ENCODE measurements at places on chromosomes 5 and 9. TPM values are rescaled to one million over a fixed set of nuclear protein-coding genes. Genes with fewer than 3 reads are reported as not detected.
A peak's percentile ranks its signal among the peaks of the same experiment; 100 is the strongest.

Gene CEP72
- 5.7 TPM for total RNA-seq

DNA sequence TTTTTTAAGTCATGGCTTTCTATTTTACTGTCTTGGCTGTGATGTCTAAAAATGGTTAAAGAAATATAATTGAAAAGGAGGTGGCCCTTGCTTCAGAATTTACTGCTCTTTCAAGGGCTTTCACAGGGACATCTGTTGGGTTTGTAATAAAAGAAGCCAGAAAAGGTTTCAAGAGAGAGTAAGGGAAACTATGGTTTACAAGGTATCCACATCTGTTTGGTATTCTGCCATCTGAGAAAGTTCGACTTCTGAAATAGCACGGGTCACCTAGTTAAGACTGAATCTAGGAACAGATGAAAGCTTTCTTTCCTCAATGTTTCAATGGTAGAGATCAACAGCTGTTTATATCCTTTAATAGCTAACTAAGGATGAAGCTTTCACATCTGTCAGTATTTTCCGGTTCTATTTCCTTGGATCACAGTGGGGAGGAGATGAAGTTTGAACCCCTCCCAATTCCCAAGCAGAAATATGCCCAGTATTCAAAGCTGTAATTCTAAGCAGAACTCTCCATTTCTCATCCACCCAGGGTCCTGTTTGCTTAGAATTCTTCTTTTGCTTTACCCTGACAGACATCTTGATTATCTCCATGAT is 72.8 kb upstream of the IFNK start:
- no peak overlapping the region for H3K4me3 ChIP-seq
- H3K4me1 ChIP-seq = no peaks in the 10 kb centered on the region
- no peaks in the 10 kb centered on the region for H3K27me3 ChIP-seq
- DNase-seq = no peak

DNA sequence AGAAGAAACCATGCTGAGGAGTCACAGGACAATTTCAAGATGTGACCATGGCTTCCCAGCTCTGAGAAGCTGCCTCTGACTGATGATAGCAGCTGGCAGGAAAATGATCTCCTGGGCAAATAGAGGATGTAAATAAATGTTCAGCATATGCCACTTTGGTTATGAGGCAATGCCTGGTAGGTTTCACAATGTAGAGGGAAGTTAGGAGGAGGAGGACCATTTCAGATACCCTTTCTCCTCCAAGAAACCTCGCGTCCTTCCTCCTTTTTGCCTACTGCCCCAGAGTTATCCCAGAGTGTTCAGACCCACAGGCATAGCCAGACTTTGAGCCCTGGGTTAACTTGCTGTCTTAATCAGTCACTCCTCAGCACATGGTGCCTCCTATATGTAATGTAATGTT is 541.6 kb upstream of the DAP start:
- no peak for DNase-seq
- H3K4me1 ChIP-seq = no peaks in the 10 kb centered on the region
- peaks cover 19% of the 10 kb centered on the region for H3K27me3 ChIP-seq
- H3K4me3 ChIP-seq = no peak overlapping the region

- H3K4me3 ChIP-seq = peak overlapping the region; percentile 87
- H3K4me1 ChIP-seq = peaks cover 48% of the 10 kb centered on the region
- peak; percentile 71 for DNase-seq
- H3K27ac ChIP-seq = peak overlapping the region; percentile 98
- no peaks in the 10 kb centered on the region for H3K27me3 ChIP-seq
- peaks cover 59% of the 10 kb centered on the region for H3K36me3 ChIP-seq
These were observed 743 bp downstream of the NR3C1 start for GRCh38 chr5:143402553-143403333.

- H3K4me3 ChIP-seq = no peak overlapping the region
- H3K36me3 ChIP-seq = no peaks in the 10 kb centered on the region
- no peak overlapping the region for H3K27ac ChIP-seq
- H3K27me3 ChIP-seq = peaks cover 8% of the 10 kb centered on the region
These were observed 11.4 kb upstream of the PTGDS start for GRCh38 chr9:136965771-136966484.

DNA sequence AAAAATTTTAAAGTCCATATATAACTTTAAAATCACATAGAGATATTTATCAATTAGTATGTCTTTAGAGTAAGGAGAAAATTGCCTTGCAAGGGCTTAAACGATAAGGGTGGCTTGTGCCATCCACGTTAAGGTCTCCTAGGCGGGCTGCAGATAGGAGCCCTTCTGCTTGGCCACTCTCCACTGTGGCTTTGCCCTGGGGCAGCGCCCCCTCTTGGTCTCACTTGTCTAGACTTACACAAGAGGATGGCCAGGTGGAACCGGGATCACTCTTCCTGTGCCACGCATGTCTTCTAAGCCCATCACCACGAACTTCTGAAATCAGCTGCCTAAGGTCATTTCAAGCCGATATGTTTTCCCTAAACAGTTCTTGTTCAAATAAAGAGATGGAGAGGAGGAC is 2.9 kb downstream of the FPGS start:
- no peak for DNase-seq
- no peaks in the 10 kb centered on the region for H3K27me3 ChIP-seq
- H3K27ac ChIP-seq = no peak overlapping the region

DNA sequence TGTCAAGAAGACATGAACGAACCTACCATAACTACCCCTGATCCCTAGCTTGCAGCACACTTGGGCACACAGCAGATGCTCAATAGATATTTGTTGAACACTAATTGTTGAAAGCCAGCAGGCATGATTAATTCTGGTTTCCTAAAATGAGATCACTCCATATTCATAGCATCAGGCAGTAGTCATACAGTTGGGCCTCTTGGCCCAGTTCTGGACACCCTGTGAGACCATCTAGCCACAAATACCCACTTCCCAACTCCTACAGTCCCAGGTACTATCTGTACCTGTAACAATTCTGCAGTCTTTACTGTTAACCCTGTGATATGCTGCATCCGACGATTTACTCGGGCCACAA is 24.2 kb downstream of the P4HA2 start:
- H3K27ac ChIP-seq = no peak overlapping the region
- no peak overlapping the region for H3K4me3 ChIP-seq
- DNase-seq = no peak
- H3K36me3 ChIP-seq = peaks cover 77% of the 10 kb centered on the region

GRCh38 chr9:5735072-5735471 is 97.8 kb downstream of the ERMP1 start:
- H3K4me3 ChIP-seq = no peak overlapping the region
- H3K36me3 ChIP-seq = peaks cover 13% of the 10 kb centered on the region
- H3K27me3 ChIP-seq = no peaks in the 10 kb centered on the region
- no peak for DNase-seq
- H3K4me1 ChIP-seq = no peaks in the 10 kb centered on the region
- H3K27ac ChIP-seq = no peak overlapping the region

DNA sequence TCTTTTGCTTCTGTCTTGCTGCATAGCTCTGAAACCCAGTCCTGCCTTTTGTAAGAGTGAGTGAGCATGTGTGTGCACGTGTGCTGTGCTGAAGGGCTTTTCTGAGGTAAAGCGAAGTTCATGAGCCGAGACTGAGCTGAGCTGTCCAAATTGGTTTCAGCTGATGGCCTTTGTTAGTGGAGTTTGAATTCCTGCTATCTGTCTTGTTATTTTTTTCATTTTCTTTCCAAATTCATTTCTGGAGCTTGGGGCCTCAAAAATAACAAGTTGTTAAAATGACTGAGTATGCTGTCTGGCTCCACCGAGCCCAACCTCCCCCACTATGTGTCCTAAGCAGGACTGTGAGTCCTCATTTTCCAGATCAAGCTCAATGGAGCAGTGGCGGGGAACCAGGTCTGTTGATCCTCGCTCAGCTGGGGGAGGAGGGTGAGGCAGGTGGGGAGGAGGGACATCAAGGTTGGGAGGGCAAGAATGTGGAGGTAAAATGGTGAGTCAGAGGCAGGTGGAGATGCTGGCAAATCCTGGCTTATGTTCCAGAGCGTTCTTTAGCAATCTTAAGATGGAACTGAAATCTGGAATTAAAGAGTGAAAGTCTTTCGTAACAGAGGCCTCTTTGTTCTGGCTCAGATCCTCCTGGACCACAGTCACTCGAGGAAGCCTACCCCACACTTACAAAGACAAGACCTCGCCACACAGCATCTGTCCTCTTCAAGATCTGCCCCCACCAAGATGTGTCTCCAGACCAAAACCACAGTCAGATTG is 63.9 kb downstream of the SREK1 start:
- 0 out of 2 replicates have a peak, but pooled peaks cover 4% of the 10 kb centered on the region for H3K27me3 ChIP-seq
- 0 out of 2 replicates have a peak, but pooled peaks cover 5% of the 10 kb centered on the region for H3K4me1 ChIP-seq
- DNase-seq = no peak
- no peaks in the 10 kb centered on the region for H3K36me3 ChIP-seq
- no peak overlapping the region for H3K4me3 ChIP-seq

DNA sequence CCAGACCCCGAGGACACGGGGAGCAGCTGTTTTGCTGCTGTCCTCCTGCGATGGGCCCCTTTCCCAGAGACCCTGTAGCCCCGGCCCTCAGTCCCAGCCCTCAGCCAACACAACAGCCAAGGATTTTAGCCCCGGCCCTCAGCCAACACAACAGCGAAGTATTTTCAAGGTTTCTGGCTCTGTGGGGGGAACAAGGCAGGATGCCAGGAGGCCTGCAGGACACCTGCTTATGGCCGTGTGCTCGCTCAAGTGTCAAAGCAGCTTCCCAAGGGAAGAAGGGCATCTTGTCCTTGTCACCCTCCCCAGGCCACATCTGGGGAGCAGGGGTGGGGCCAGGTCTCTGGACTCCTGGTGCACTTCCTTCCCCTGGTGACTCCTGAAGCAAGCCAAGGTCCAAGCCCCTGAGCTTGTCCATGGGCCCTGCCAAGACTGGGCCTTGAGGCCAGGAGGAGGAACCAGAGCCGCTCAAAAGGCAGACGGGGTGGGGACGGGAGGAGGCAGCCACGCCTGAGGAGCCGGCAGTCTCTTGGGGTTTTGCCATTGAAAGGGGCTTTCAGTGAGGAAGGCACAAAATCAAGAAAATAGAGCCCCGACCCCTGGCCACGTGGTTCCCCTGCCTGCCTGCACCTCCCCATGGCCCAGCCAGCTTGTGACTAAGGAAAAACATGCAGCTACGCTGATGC is 10.8 kb downstream of the KCNT1 start:
- H3K27ac ChIP-seq = no peak overlapping the region
- no peak for DNase-seq
- no peaks in the 10 kb centered on the region for H3K4me1 ChIP-seq
- no peaks in the 10 kb centered on the region for H3K36me3 ChIP-seq

GRCh38 chr5:159877894-159878448 is 38.3 kb upstream of the ADRA1B start:
- H3K4me3 ChIP-seq = no peak overlapping the region
- H3K27me3 ChIP-seq = no peaks in the 10 kb centered on the region
- H3K4me1 ChIP-seq = peaks cover 42% of the 10 kb centered on the region
- H3K27ac ChIP-seq = no peak overlapping the region
- no peaks in the 10 kb centered on the region for H3K36me3 ChIP-seq

- no peak for DNase-seq
- no peaks in the 10 kb centered on the region for H3K36me3 ChIP-seq
- H3K27ac ChIP-seq = no peak overlapping the region
- H3K4me1 ChIP-seq = no peaks in the 10 kb centered on the region
- no peak overlapping the region for H3K4me3 ChIP-seq
- H3K27me3 ChIP-seq = no peaks in the 10 kb centered on the region
These were observed 92.7 kb downstream of the KIF4B start for GRCh38 chr5:155106221-155106620.

- no peak overlapping the region for H3K27ac ChIP-seq
- H3K36me3 ChIP-seq = no peaks in the 10 kb centered on the region
- no peak overlapping the region for H3K4me3 ChIP-seq
- no peaks in the 10 kb centered on the region for H3K27me3 ChIP-seq
- DNase-seq = no peak
These were observed 126.4 kb upstream of the COL5A1 start for GRCh38 chr9:134515026-134515821.

GRCh38 chr9:83451308-83451707 is 86.9 kb downstream of the FRMD3 start:
- no peak overlapping the region for H3K4me3 ChIP-seq
- DNase-seq = no peak
- H3K27me3 ChIP-seq = no peaks in the 10 kb centered on the region
- H3K27ac ChIP-seq = no peak overlapping the region

GRCh38 chr5:124806373-124807077 is 60.1 kb upstream of the ZNF608 start:
- no peak overlapping the region for H3K27ac ChIP-seq
- no peaks in the 10 kb centered on the region for H3K4me1 ChIP-seq
- DNase-seq = peak; percentile 44
- no peak overlapping the region for H3K4me3 ChIP-seq
- H3K36me3 ChIP-seq = no peaks in the 10 kb centered on the region

DNA sequence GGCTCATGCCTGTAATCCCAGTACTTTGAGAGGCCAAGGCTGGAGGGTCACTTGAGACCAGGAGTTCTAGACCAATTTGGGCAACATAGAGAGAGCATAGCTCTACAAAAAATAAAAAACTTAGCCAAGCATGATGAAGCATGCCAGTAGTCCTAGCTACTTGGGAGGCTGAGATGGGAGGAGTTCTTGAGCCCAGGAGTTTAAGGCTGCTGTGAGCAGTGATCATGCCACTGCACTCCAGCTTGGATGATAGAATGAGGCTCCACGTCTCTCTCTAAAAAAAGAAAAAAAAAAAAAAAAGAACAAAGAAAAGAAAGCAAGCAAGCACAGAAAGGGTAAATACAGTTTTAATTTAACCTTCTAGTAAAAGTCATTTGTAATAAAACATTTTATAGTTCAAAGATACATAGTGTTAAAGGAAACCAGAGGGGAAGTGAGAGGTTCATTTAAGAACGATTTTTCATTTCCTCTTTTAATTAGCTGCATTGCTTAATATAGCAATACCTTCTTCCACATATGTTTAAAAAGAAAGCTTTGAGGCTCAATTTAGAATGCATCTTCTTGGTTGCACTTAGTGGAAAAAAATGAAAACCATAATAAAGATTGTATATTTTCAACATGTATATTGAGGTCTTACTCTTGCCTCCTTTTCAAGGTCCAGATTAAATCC is 14.9 kb downstream of the GAPT start:
- H3K4me1 ChIP-seq = no peaks in the 10 kb centered on the region
- no peak for DNase-seq
- H3K27me3 ChIP-seq = 0 out of 2 replicates have a peak, but pooled peaks cover 5% of the 10 kb centered on the region
- no peaks in the 10 kb centered on the region for H3K36me3 ChIP-seq
- no peak overlapping the region for H3K27ac ChIP-seq
- no peak overlapping the region for H3K4me3 ChIP-seq

DNA sequence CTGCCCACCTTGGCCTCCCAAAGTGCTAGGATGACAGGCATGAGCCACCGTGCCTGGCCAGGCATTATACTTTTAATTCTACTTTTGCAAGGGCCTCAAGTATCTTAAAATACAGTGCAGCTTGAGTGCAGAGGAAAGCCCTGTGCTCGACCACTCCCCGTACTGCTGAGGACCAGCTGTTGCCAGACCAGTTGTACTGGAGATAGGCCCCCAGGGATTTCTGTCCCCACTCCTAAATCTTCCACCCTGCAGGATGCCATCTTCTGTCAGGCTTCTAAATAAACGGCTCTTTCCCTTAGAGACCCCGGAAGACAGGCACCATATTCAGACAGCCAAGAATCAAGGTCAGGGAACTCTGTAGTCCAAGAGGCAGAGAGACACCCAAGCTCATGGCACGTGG is 16.6 kb upstream of the PSMD5 start:
- H3K36me3 ChIP-seq = peaks cover 88% of the 10 kb centered on the region
- no peak overlapping the region for H3K27ac ChIP-seq
- no peaks in the 10 kb centered on the region for H3K27me3 ChIP-seq
- no peak overlapping the region for H3K4me3 ChIP-seq
- no peak for DNase-seq

GRCh38 chr9:3676766-3677165 is 151.0 kb upstream of the RFX3 start:
- no peaks in the 10 kb centered on the region for H3K4me1 ChIP-seq
- no peak overlapping the region for H3K27ac ChIP-seq
- H3K4me3 ChIP-seq = no peak overlapping the region
- no peak for DNase-seq
- H3K27me3 ChIP-seq = no peaks in the 10 kb centered on the region

- peaks cover 4% of the 10 kb centered on the region for H3K27me3 ChIP-seq
- DNase-seq = no peak
- no peaks in the 10 kb centered on the region for H3K36me3 ChIP-seq
- no peak overlapping the region for H3K4me3 ChIP-seq
- no peaks in the 10 kb centered on the region for H3K4me1 ChIP-seq
- H3K27ac ChIP-seq = no peak overlapping the region
These were observed 67.0 kb upstream of the SIMC1 start for GRCh38 chr5:176171171-176171760.

All from SJSA1 (cell line).